Fibroblast of skin of left biceps (primary cell): ENCODE measurements at places on chromosomes 3 and 15.

GRCh38 chr15:41480396-41481140 lies 13.1 kb upstream of the ITPKA start:
- no peak for DNase-seq

DNA sequence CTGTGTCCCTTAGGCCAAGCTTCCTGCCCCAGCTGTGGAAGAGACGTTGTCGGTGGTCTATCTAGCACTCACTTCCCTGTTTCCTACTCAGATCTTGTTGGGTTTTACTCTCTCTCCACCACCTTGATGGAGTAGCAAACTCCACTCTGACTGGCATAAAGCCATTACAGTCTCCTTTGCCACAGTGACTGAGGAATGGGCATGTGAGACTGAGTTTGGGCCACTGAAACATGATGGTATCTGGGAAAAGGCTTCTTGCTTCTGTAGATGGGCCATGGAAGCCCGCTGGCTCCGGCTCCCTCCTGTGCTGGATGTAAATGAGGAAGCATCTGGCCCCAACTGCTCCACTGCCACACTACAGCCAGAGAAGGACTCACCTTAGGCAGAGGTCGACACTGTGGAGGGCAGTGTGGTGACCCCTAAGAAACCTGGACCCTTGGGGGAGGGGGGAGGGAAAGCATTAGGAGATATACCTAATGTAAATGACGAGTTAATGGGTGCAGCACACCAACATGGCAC lies 9.4 kb upstream of the CAMK1 start:
- DNase-seq: no peak

- no peak for DNase-seq
Measured at GRCh38 chr3:51391566-51392354, 675 bp downstream of the RBM15B start.

DNA sequence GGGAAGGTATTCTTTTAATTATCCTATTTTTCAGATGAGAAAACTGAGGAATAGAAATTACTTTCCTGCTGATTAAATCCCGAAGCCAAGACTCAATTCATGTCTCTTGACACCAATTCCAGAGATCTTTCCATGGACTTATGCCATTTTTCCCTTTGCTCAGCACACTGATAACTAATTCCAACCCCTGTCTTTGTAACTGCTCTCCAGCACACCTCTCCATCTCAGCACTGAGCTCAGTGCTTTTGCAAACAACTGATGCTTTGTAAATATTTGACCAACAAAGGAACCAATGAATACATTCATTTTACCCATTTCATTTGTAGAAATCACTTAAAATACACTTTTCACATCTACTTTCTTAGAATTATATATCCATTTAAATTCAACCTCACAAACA lies 249.1 kb downstream of the IL5RA start:
- DNase-seq: no peak

DNA sequence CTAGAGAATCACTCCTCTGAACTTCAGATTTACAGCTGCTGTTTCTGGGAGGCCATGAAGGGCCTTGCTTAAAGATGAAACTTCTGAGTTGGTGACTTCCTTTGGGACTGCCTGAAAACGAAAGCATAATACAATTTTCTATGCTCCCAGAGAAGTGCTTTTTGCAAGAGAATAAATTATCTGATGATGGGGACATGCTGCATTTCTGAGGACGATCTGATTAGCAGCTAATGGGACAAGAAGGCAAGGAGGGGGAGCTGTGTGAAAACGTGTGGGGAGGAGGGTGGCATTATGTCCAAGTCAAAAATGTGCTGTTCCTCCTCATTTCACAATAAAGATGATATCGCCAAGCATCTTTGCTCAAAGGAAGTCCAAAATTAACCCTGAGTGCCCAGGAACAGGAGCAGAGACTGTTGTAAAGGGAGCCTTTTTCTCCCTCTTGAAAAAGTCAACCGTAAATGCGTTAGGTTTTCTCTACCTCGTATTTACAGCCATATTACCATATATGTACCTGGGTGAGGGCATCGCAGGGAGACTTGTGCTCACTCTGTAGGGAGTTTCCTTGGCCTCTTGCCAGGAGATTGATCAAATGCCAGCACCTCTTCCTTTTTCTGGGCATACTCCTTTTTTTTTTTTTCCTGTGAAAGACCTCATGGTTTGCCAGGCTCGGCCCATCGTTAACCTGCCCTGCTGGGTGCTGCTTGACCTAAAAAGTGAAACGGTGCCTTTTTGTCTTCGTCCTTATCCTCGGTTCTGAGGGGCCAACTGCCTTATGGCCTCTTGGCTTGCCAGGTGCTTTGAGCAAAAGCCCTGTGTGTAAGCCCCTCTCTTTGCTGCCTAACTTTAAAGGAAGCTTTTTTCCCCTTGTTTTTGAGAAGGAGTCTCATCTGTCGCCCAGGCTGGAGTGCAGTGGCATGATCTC lies 11.5 kb downstream of the ITPR1 start:
- no peak for DNase-seq

DNA sequence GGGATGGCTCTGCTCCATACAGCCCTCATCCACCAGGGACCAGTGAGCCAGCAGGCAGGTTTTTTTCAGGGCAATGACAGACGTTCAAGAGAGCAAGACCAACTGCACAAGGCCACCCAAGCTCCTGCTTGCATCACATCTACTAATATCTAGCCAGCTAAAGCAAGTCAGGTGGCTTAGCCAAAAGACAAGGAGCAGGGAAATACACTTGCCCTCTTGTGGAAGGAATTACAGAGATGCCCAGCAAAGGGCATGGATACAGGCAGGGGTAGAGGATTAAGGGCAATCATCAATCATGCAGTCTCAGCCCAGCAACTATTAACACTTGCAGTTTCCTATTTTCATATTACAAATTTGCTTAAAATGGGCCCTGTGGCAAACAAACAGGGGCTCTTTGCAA lies 81.5 kb upstream of the NTRK3 start:
- DNase-seq: no peak

DNA sequence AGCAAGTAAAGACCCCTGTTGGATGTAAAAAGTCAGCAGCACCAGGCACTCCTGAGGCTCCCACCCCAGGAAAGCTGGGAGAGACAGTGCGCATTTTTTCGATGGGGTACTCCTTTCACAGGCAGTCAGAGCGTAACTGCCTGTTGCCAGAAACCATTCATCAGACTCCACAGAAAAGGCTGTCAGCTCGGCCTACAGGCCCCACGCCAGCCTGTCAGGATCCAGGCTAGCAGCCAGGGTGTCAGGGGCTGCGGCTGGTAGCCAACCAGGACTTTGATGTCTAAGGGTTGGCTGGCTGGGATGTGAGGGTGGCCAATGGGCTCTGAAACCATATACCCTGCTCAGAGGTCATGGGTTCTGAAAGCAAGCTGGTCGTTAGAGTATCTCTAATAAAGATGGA lies 164.5 kb downstream of the WNT5A start:
- no peak for DNase-seq
